Stimulated activated CD4-positive, alpha-beta T cell treated with anti-CD3 and anti-CD28 coated beads, TNF-alpha, amount 100 ng/mL, for 48 hours (primary cell): ENCODE measurements at places on chromosomes 1 and 21.

DNA sequence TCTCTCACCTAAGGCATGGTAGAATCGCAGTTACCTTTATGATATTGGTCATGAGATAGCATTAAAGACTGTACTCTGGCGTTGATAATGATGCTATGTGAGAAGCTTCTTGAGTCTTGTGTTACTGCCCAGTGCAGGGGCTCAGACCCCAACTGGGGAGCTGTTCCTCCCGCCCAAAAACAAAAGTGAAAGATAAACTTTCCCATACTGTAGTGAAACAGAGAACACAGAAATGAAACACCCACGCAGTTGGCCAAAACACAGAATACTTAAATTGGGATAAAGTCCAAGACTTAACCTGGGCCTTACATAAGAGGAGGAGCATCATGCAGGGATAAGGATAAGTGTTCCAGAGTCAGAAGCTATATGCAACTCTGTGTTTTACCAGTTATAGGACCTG lies 130.6 kb downstream of the HHIPL2 start:
- DNase-seq = no peak

DNA sequence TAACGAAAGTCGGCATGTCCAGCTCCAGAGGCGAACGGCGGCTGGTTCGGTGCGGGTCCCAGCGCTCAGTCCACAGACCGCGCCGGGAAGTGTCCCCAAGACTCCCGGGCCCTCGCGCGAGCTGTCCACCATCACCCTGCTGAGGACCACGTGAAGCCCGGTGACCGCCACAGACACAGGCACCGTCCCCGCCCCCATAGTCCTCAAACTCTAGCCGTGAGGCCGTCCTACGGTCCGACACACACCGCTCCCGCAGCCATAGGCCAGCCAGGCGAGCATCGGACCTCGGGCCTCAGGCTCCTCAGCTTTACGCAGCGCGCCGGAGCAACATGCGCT lies 535 bp downstream of the SETD4 start:
- DNase-seq = no peak

GRCh38 chr1:156957634-156958033 lies 37.2 kb downstream of the LRRC71 start:
- no peak for DNase-seq

DNA sequence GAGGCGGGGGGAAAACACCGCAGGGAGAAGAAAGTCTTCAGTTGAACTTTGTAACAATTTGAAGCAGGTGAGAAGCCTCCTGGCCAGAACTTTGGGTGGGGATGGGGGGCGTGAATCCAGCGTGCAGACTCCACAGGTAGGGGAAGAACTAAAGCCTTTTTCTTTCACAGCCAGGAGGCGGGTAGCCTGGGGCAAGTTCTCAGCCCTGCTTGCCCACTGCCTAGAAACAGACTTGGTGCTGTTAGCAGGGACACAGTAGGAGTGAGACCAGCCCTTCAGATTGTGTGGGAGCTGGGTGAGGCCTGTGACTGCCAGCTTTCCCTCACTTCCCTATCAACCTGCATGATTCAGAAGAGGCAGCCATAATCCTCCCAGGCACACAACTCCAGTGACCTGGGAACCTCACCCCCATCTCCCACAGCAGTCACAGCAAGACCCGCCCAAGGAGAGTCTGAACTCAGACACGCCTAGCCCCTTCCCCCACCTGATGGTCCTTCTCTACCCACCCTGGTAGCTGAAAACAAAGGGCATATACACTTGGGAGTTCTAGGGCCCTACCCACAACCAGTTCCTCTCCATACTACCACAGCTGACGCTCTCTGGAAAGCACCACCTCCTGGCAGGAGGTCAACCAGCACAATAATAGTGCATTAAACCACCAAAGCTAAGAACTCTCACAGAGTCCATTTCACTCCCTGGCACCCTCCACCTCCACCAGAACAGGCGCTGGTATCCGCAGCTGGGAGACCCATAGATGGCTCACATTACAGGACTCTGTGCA lies 83.5 kb upstream of the CDC42BPA start:
- DNase-seq = no peak

DNA sequence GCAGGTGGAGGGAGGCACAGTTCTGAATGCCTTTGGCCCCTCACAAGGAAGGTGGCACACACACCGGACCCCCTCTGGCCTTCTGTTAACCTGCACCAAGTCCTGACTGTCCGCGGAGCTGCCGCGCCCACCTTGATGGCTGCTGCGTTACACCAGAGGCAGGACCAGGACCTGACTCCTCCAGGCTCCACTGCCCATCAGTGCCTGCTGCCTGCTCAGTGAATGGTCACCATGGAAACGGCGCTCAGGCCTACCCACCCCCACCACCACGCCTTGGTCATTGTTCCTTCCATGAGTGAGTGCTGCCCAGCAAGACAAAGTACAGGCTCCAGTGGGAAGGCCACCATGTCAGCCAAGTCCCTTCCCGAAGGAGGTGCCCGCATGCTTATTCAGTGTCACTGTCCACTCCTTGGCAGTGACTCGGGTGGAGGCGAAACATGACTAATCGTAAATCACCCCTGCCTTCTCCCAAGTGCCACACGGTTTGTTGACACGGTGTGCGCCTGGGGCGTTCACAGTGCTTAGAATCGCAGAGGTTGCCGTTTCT lies 57.3 kb downstream of the SLC37A1 start:
- DNase-seq = no peak

- no peak for DNase-seq
Measured at GRCh38 chr21:42218836-42219605, at the start of gene ABCG1. ABCG1 (plus strand) TSS chr21:42219140; CDS start chr21:42219263, 123 bp downstream.

GRCh38 chr1:235050911-235051360 lies 77.7 kb downstream of the TOMM20 start:
- DNase-seq = no peak

DNA sequence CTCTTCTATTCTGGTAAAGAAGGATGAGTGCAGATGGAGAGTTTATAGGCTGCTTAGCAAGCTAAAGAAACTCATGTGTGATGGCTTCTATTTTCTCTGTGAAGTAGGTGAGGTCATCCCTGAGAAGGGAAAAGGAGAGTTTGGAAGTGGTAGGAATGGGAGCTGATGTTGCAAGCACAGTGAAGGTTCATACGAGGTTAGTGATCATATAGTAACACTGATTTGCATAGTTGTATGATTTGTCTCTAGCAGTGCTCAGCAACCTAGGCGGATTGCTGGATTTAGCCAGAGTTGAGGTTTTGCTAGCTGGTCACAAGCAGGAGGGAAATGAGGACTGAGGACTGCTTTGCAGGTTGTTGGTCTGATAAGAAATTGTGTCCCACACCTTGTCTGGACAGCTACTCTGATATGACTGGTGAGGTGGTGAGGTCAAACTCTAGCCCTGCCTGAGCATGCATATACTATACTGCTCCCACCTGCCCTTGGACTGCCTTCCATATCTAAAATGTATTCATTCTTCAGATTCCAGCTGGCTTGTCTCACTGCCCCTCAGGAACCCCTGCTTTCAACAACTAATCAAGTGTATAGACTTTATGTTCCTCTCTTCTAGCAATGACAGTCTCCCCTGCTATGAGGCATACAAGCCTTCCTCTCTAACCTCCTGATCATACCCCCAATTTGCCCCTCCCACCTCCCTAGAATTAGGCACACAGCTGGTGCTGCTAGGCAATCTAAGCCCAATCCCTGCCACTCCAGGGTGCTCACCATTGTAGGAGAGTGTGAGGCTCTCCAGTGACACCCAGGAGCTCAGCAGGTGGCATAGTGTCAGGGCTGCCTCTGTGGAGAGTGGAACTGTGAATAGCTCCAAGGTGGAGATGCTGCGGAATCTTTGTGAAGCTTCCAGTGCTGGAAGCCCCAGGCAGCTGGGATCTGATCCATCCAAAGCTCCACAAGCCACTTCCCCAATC lies 18.5 kb downstream of the LRRC41 start:
- DNase-seq = no peak

GRCh38 chr1:224490549-224491537 lies 56.2 kb upstream of the WDR26 start:
- DNase-seq = no peak

DNA sequence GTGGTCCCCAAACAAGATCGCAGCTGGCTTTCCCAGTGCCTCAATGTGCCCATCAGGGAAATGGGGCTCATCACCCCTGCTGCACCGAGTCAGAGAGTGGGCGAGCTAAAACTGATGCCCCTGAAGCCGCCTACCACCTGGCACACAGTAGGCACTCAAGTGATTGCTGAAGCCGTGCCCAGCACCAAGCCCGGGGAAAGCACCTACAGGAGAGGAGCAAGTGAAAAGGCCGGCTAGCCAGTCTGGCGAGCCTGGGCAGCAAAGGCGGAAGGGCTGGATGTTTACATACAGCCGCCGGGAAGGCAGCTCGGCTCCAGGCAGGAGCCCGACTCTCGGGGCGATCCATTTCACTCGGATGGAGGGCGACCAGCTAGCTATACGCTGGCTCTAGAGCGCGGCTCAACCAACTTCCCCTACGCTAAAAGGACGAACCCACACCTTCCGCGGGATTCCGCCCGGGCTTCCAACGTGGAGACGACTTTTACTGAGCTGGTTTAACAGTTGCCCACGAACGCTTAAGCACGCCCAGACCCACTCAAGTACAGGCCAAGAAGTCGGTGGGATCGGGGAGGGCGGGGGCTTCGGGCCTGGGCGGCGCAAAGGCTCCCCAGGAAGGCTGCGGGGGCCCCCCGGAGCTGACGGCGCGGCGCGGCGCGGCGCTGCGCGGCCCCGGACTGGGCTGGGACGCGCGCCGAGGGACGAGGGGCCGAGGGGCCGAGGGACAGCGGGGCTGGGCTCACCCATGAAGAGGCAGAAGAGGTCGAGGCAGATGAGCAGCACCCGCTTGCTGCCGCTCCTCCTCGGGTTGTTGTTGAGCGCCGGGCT lies 1.0 kb downstream of the PLPP3 start:
- no peak for DNase-seq

DNA sequence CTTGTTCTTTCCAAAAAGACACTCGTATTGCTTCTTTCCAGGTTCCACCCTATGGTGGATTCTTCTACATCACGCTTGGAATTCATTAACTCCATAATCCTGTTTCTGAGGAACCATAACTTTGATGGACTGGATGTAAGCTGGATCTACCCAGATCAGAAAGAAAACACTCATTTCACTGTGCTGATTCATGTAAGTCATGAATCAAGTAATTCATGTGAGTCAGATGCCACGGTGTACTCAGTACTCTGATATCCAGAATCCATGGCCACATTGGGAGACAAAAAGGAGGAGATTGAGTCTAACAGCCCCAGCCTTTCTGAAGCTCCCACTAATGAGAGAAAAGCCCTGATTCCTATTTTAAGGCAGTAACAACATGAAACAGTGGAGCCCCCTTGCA lies 7.4 kb downstream of the CHI3L2 start:
- DNase-seq = no peak

- DNase-seq = no peak
Measured at GRCh38 chr21:33892853-33893252, 22.8 kb downstream of the ATP5PO start.

GRCh38 chr1:63901094-63901493 lies 127.3 kb downstream of the ROR1 start:
- DNase-seq = no peak

DNA sequence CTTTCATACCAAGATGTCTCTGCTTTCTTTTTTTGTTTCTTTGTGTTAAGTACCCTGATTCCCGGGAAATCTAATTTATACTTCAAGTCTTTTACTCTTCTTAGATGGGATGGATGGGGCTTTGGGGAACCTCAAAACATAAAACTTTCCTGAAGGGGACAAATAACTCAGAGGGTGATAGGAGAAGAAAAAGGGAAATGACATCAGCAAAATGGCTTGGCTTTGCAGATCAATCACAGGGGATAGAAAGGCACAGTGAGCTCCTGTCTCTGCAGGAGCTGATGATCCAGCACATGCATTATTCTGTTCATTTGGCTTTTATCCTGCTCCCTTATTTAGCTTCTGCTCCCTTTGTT lies 1.4 kb upstream of the CA14 start:
- no peak for DNase-seq

GRCh38 chr1:228283043-228283371 lies 75.2 kb downstream of the OBSCN start:
- DNase-seq = no peak

DNA sequence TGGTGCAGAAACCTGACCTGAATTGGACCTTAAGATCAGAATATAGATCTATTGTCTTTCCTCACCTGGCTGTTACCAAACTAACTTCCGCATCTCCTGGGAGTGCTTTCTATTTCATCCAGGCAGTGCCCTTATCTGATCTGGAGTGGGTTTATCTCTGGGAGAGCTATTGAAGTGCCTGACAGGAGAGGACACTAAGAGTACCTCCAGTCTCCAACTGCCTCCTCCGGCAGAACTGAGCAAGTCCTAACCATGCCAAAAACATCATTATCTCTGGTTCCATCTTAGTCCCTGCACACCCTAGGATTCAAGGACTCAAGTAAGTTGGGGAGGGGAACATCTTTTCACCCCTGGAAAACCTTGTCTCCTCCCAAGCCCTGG lies 12.4 kb upstream of the KCNJ15 start:
- DNase-seq = no peak

- no peak for DNase-seq
Measured at GRCh38 chr21:36186081-36186480, 29.5 kb downstream of the DOP1B start.

GRCh38 chr1:73310797-73311381 lies 887.1 kb downstream of the LRRIQ3 start:
- DNase-seq = no peak

DNA sequence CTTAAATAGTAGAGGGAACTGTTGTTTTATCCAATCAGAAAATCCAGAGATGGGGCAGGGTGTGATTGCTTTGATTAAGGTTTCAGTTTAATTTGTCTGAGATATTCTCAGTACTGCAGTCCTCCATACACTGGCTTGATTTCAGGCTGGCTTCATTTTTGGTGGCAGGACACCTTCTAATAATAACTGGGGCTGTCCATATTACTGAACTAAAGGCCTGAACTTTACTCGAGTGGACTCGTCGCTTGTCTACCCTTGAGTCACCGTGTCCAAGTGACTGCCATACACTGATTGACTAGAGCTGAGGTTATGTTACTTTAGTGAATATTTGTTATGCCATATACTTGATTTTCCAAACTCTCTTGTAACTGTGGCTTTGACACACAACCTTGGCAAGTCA lies 228.8 kb downstream of the DNAH14 start:
- no peak for DNase-seq

GRCh38 chr1:42318601-42319000 lies 16.4 kb downstream of the FOXJ3 start:
- DNase-seq = no peak

- no peak for DNase-seq
Measured at GRCh38 chr1:166174108-166174507, 7.3 kb upstream of the FAM78B start.

DNA sequence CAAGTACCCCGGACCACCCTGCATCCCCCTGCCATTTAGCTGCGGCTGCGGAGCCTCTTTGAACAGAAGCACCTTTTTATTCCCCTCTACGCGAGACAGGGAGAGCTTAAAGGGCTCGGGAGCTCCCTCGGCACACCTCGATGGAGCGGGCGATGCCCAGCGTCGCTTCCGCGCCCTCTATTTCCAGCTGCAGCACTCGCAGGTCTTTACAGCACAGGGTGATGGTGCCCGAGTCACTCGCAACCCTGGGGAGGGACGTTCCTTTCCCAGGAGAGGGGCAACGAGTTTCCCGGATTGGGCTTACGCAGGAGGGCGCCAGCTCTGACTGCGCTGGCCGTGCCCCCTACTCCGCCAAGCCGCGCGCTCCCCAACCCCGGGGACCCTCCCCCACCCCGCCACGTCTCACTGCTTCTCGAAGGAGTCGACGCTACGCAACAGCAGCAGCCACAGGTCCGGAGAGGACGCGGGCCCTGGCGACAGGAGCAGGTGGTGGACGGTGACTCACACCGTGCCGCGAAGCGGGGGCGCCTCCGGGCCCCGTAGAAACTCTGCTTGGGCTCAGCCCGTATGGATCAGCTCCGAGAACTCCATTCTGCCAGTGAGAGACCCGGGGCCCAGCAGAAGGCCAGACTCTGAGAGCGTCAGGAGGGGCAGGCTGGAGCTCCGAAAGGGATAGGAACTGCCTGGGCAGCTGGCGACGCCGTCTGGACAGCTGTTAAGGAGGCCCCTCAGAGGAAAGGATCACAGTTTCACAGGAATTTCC lies 5.8 kb upstream of the FAM167B start:
- no peak for DNase-seq
